Activated naive CD4-positive, alpha-beta T cell (primary cell): ENCODE measurements at places on chromosomes 6 and 20.

GRCh38 chr20:33431797-33432381, 11.7 kb downstream of the SNTA1 start:
- DNase-seq, result no peak

GRCh38 chr6:125020385-125020784, 58.1 kb downstream of the RNF217 start:
- DNase-seq, result no peak

- DNase-seq, result no peak
Measured at GRCh38 chr6:83514866-83515466, 2.6 kb downstream of the PRSS35 start.

DNA sequence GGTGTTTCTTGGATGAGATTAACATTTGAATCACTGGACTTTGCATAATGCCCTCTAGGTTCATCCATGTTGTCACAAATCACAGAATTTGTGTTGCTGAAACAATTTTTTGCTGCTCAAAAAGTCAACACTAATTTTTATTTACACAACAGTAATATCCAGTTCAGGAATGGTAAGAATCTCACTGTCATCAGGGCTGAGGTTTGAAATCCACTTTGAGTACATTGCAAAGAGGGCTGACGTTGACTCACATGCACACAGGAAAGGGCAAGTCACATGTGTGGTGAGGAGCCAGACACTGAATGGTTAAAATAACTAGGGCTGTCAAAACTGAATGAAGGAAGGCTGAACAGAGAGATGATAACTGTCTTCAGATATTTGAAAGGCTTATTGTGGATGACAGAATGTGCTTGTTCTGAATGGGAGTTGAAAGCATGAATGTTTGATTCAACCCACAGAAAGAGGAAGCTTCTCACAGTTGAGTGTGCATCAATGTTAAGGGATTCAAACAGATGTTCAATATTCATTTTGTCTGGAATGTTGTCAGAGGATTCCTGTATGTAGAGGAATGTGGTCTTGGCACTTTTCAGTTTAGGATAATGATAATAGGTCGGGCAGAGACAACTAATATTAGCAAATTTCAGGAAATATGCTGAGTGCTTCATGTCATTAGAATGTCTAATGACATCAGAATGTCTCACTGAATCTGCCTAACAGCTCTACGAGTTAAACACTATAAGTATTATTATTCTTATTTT, 3.6 kb upstream of the ADGRG6 start:
- DNase-seq, result no peak

DNA sequence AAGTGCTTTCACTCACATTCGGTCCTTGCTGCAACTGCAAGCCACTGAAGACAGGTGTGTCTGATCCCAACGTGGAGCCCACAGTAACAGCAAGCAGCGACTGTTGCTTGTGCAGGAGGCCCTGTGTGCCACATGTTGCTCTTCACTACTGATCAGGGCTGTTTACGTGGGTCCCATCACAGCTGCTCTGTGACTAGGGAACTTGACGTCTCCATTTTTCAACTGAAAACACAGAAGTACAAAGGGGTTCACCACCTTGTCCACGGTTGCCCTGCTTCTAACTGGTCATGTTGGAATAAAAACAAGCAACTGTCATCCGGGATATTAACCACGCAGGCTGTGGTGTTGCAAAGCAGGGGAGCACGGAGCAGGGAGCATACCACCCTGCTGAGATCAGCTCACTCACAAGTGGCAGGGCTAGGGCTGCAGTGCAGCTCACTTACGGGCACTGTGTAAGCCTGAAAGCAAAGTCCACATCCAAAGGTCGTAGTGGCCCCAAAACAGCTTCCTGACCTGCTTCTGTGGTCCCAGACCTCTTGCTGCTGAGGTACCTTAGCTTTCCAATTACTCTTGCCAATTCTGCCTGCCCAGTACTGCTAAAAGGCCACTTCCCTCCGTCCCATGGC, 105.8 kb upstream of the DUSP22 start:
- DNase-seq, result no peak

DNA sequence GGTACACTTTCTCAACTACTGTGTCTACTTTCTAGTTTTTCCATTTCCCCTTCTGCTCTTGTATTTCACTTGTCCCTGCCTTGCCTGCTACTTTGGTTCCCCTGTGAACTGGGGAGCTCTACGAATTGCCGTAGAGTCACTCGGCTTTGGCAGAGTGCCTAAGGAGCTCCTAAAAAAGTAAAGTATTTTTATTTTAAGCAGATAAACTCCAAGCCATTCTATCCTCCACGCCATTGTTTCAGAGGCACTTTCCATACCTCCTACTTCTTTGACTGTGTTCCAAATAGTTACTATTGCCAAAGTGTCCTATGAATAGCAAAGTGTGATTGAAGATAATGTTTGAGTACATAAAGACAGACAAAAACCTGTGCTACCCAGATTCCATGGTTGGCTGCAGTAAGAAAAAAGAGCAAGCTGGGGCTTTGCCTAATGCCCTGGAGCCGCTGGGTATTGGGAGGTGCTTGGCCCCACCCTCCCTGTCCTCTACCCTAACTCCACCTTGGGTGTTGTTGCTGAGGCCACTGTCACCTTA, 5.1 kb upstream of the MBOAT1 start:
- DNase-seq, result no peak

- no peak for DNase-seq
Measured at GRCh38 chr20:40339661-40340449, 349.2 kb downstream of the MAFB start.

- DNase-seq, result no peak
Measured at GRCh38 chr6:32070814-32071543, 32.8 kb downstream of the CYP21A2 start.

GRCh38 chr6:105557291-105557690, 154.4 kb upstream of the PREP start:
- no peak for DNase-seq

DNA sequence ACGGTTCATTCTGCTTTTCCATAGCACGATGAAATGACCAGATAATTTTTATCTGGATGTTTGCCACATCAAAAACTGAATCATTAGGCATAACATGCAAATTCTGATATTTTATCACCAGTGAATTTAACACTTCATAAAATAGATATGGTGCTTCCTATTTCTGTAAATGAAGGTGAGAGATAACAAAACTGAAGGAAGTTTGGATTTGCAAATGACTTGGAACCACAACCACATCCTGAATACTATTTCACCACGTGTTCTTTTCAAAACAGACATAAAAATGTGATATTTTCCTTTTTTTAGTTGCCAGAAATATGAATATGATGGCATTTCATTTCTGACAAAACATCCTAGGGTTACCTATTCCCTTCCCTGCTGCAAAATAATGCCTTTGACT, 146.1 kb downstream of the EDN1 start:
- DNase-seq, result no peak
